ENCODE measurements at places on chromosomes 1 and 21. TPM values are rescaled to one million over a fixed set of nuclear protein-coding genes. Genes with fewer than 3 reads are reported as not detected.

The OPRD1 gene
- total RNA-seq: not detected

The OR2L5 gene
- not detected for total RNA-seq

The MRTO4 gene
- 21.7 TPM for total RNA-seq

The C4BPA gene
- not detected for total RNA-seq

The PRMT6 gene
- total RNA-seq: 32.2 TPM

The TFF3 gene
- not detected for total RNA-seq

The CLEC20A gene
- not detected for total RNA-seq

The UTP11 gene
- total RNA-seq: 30.2 TPM

The VASH2 gene
- total RNA-seq: not detected

The EPHB2 gene
- total RNA-seq: 2.3 TPM

The ERG gene
- 0.56 TPM for total RNA-seq

The NOTCH2NLA gene
- total RNA-seq: 80.7 TPM

The LCK gene
- not detected for total RNA-seq

The CTNNBIP1 gene
- 20.5 TPM for total RNA-seq

The MAEL gene
- not detected for total RNA-seq

The GBP1 gene
- 22.3 TPM for total RNA-seq

The PIGR gene
- under 0.01 TPM for total RNA-seq

The ANGPTL1 gene
- total RNA-seq: 4.6 TPM

The FAM43B gene
- not detected for total RNA-seq

The FAM163A gene
- total RNA-seq: not detected

The DOP1B gene
- 9.9 TPM for total RNA-seq

The AQP10 gene
- 0.19 TPM for total RNA-seq

The GREM2 gene
- 1.4 TPM for total RNA-seq

The NBPF6 gene
- not detected for total RNA-seq

The GJB5 gene
- total RNA-seq: 0.56 TPM

The DMBX1 gene
- total RNA-seq: not detected

The DNASE2B gene
- total RNA-seq: not detected

The SH3D21 gene
- 8.5 TPM for total RNA-seq

The GJA8 gene
- total RNA-seq: not detected

The AMY2A gene
- total RNA-seq: not detected

The CR1 gene
- total RNA-seq: not detected

The VWA5B1 gene
- not detected for total RNA-seq

The CHIT1 gene
- not detected for total RNA-seq

The IL12RB2 gene
- total RNA-seq: not detected

The SPRR2B gene
- total RNA-seq: not detected

The CHD5 gene
- total RNA-seq: under 0.01 TPM

The RASSF5 gene
- 0.38 TPM for total RNA-seq

The PDC gene
- total RNA-seq: 0.38 TPM

The AMY1C gene
- not detected for total RNA-seq

All from regular cardiac myocyte (primary cell).